Right hindlimb (tissue), 1 donor: ENCODE measurements at places on chromosomes 13 and 19.

GRCh38 chr19:14795078-14795721 lies 16.8 kb upstream of the ADGRE2 start:
- DNase-seq, result no peak

- no peak for DNase-seq
These were observed 13.5 kb downstream of the ARL11 start for GRCh38 chr13:49641801-49642291.

DNA sequence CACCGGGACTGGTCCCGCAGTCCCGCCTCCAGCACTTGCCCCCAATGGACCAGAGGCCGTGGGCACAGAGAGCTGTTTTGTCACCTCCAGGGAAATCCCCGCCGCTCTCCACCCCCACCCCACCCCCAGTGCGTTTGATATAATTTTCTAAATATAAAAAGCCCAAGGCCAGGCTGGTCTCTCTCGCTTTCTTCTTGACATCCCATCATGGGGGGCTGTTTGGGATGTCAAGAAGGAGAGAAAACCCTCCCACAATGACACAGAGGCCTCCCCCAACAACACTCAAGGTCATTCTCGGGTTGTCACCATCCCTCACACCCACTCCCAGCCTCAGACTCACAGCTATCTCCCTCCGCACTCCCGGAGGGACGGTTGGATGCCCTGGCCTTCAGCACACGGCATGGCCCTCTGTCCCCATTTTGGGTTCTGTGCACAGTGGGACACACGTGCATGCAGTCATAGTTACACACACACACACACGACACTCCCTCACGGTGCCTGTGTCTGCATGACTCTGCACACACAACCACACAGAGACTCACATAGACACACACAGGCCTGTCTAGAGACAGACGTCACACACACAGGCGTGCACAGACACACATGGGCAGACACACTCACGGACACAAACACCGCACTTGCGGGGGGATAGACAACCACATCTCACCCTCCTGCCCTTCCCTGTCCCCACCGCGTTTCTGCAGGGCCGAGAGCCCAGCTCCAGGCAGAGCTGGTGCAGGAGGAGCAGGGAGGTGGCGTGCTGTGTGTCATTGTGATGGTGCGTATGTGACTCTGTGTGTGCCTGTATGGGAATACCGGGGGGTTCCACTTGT lies 4.8 kb upstream of the NFIC start:
- peak; percentile 23 for DNase-seq

DNA sequence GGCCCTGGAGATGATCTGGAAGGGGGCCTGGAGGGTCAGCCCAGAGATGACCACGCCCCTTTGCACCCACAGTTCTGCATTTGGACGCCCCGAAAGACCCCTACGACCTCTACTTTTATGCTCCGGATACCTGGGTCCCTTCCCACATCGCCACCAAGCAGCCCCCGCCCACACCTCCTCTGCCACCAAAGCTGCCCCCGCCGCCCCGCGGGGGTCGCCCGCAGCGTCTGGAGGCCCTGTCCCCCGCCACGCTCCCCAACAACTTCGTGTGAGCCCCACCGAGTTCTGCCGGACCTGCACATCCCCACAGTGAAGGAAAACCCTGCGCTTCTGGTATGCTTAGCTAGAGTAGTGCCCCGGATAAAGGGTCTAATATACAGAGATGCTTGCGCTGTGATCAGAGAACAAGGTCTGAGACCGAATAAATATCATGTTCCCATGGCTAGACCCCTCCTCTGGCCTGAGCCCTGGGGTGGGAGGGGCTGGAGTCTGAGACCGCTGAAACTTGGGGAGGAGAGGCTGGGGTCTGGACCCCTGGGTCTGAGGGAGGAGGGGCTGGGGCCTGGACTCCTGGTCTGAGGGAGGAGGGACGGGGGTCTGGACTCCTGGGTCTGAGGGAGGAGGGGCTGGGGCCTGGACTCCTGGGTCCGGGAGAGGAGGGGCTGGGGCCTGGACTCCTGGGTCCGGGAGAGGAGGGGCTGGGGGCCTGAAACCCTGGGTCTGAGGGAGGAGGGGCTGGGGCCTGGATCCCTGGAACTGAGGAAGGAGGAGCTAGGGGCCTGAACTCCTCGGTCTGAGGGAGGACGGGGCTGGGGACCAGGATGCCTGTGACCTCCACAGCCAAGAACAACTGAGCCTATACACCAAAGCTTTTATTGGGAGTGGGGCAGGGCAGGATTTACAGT lies 3.6 kb downstream of the GFY start:
- DNase-seq, result no peak

DNA sequence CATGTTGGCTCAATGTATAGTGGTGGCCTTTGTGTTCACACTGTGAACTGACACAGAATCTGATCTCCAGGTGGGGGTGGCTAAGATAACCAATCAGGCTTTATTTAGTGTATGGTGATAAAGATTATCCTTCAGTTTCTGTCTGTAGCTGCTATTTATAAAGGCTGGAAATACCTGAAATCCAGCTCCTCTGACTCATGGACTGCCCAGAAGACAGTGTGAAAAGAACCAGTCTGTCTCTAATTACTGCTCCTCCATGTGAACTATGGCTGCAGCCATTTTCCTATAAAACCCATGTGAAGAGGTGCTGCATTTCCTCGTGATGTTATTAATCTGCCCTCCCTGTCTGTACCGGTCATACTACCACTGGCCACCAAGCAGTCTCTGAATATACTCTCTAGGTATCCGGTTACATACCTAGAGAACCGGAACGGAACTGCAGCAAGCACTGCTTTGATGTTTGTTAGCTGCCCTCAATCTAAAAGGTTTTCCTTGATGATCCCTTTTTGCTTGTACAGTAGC lies 238.0 kb downstream of the LHFPL6 start:
- no peak for DNase-seq

DNA sequence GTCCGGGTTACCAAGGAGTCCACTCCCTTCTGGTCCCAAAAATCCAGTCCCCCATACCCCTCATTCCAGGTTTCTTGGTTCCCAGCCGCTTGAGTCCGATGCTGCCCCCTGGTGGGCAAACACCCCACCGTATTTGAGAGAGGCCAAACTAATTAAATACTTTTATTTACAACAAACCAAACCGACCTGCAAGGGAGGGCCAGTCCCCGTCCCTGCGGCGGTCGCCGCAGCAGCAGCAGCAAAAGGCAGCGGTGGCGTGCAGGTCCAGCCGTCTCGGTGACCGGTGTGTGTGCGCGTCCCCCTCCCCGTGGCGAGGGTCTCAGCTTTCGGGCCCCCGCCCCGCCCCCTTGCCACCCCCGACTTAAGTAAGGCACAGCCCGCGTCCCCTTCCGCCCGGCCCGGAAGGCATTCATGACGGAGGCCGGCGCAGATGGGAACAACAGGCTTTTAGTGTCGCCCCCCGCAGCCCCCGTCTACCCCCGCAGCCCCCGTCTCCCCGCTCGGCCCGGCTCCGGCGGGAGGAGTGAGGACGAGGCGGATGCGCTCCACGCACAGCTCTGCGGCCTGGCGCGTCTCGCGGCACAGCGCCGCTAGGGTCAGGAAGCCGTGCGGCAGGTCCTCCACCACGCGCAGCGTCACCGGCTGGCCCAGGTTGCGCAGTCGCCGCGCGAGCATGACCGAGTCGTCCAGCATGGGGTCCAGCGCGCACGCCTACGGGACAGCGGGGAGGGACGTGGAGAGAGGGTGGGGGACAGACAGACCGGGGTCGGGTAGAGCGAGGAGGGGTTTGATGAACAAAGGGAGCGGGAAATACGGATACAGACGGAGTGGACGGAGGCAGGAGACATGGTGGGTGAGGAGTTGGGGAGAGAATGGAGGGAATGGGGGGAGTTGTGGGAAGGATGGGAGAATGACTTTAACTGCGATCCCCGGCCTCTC lies 11.5 kb upstream of the CNFN start:
- DNase-seq, result peak; percentile 86

DNA sequence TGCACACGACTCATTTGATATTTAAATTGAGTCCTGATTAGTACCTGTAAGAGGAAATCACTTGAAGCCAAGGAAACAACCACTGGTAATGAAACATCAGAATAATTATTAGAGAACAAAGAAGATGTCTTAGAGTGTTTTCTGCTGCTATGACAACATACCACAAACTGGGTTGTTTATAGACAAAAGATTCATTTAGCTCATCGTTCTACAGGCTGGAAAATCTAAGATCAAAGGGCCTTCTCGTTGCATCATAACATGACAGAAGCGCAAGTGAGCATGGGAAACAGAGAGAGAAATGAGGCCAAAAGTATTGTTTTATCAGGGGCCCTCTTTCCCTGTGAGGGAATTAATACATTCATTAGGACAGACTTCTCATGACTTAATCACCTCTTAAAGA lies 1024.0 kb upstream of the PCDH9 start:
- DNase-seq, result no peak

DNA sequence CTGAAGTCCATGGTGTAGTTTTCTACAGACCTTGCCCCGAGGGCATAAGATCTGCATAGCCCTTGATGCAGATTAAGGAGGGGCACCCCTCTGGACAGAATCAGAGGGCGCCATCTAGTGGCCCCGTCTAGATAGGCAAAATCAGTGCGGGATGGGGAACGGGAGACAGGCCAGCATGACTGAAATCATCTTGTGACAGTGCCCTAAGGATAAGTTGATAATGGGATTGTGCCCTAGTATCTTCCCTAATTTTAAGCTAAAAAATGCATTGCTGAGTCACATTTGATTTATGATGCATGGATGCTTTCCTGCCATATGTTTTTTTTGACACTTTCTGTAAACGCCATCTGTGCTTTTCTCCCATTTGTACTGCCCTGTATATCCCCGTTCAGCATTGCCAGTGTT lies 19.0 kb upstream of the GPI start:
- peak; percentile 37 for DNase-seq

DNA sequence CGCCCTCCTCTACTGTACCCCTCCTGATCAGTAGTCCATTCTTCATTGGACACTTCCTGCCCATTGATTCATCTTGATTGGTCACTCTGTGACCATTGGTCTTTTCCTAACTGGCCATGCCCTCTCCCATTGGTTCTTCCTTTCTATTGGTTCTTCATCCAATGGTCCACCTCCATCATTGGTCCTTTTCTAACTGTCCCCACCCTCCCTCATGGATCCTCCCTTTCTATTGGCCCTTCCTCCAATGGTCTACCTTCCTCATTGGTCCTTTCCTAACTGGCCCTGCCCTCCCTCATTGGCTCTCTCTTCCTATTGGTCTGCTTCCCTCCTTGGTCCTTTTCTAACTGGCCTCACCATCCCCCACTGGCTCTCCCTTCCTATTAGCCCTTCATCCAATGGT lies 7.1 kb downstream of the KLK6 start:
- DNase-seq, result no peak

- no peak for DNase-seq
These were observed 320.1 kb downstream of the DACH1 start for GRCh38 chr13:71546881-71547280.

- DNase-seq, result no peak
These were observed 226.5 kb downstream of the FOXO1 start for GRCh38 chr13:40439928-40440327.

- DNase-seq, result peak; percentile 67
These were observed 33.6 kb upstream of the NANOS3 start for GRCh38 chr19:13843104-13843921.

GRCh38 chr19:6752256-6753177 lies 13.0 kb downstream of the TRIP10 start:
- no peak for DNase-seq

DNA sequence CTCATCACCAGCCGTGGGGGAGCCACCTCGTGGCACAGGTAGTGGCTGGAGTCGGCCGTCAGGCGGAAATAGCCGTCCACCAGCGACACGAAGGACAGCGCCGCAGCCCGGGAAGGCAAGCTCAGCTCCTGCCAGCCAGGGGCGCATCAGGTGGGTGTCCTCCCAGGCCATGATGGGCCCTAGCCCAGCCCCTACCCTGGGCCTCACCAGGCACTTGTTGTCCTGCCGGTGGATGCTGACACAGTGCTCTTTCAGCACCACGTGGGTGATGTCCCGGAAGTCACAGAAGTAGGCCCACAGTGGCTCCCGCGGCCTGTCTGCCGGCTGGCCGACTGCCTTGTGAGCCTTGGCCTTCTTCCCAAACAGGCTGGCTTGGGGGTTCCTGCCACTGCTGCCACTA lies 15.7 kb downstream of the TYK2 start:
- DNase-seq, result no peak
